Karpas-422 (cell line): ENCODE measurements at places on chromosomes 6 and 20. TPM values are rescaled to one million over a fixed set of nuclear protein-coding genes. Genes with fewer than 3 reads are reported as not detected.

- no peak for DNase-seq
These were observed 50.7 kb downstream of the ADAT2 start for GRCh38 chr6:143399775-143400174.

The MRPL2 gene
- 21.3 and 40.9 TPM in 2 replicates for total RNA-seq

The KIF3B gene
- 15.7 and 17.9 TPM in 2 replicates for total RNA-seq

DNA sequence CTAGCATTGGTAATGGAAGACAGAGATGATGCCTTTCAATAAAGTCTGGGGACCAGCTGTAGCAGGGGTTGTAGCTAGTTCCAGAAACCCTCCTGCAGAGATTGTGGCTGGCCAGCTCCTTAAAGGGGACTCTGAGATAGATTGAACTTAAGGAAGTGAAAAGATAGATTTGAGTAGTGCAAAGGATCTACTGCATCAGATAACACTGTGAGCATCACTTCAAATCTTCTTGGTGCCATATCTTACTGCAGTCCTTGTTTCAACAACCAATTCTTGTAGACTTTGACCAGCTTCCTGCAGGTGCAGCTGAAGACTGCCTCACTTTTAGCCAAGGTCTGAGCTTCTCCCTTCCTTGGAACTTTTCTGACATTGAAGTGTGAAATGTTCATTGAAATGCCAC lies 14.8 kb upstream of the CEP162 start:
- DNase-seq = no peak

DNA sequence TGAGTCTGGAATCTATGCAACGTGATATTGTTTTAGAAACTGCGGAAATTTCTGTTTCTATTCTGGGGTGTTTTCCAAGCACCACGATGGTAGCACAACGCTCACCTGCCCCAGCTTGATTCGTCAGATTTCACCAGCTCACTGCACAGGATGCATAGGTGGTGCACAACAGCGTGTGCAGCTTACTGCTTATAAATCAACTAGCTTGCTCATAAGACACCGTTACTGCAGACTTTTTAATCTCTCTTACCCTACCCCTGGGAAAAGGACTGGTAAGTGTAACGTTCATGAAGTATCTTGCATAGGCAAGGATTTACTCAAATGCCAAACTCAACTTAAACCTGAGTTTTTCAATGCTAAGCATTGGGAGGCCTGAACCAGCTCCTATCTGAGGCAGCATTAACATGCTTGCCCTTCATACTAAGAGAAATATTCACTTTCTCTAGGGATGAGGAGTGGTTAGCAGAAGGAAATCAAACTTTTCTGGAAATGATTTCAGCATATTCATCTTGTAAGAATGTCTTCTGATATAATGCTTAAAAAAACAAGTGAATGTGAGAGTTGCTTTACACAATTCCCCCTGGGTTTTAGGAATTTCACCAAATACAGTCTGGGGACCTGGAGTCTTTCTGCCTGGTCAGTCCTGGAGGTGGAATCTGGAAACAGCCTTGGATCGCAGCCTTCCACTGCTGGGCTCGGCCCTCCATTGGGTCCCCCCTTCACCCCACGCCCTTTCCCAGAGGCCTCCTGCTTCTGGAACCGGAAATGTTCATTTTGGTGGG lies 100.6 kb downstream of the DACT2 start:
- DNase-seq = no peak
